ENCODE measurements at places on chromosomes 2 and 18. TPM values are rescaled to one million over a fixed set of nuclear protein-coding genes. Genes with fewer than 3 reads are reported as not detected.

LIPG gene
- not detected for polyA plus RNA-seq

HRH4 gene
- polyA plus RNA-seq: not detected

DNA sequence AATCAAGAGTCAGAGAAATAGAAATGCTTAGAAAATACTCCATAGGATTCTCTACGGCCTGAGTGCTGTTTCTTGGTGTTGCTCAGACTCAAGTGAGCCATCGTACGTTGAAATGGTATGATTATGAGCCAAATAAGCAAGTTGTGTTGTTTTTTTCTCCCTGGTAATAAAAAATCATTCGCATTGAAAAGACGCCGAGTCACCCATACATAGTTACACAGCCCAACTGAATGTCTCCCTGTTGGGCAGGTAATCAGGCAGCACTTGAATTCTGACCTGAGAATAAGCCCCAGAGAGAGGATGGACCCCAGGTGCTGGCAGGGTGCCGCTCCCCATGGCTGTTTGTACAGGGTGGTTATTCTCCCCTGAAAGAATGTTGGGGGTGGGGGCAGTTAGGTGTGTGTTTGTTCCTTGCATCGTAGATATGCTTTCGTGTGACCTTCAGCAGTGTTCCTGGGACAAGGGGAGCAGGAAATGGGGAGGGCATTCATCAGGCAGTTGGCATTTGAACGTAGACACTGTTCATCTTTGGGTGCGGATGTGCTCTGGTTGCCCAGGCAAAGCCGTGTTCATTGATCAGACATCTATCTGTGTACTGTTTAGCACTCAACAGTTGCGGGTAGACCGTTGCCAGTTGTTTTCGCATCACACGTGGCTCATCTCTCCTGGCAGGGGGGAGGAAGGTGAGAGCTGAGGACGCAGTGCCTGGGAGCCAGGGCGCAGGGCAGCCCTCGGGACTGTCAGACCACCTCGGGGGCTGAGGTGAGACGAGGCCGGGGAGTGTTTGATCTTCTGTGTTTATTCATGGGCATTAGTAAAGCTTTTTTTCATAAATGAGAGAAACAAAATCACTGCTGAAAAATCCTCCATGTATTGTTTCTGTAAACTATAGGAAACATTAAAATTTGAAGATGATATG lies 27.3 kb downstream of the MTCL1 start:
- DNase-seq: no peak

MTCL1 gene
- polyA plus RNA-seq: not detected

- no peak for DNase-seq
Measured at GRCh38 chr2:205216092-205216491, 466.2 kb upstream of the NRP2 start.
